Subcutaneous preadipocyte (primary cell): ENCODE measurements at places on chromosomes 2 and 18. TPM values are rescaled to one million over a fixed set of nuclear protein-coding genes. Genes with fewer than 3 reads are reported as not detected.

Gene CROCC2
- 0.20 and 0.37 TPM in 2 replicates for total RNA-seq

Gene IMPA2
- 21.1 and 25.4 TPM in 2 replicates for total RNA-seq

Gene MOGAT1
- not detected in 2 replicates for total RNA-seq

Gene OSBPL6
- total RNA-seq: 2.2 and 4.1 TPM in 2 replicates

Gene CDCA7
- 7.7 and 16.6 TPM in 2 replicates for total RNA-seq

Gene GKN2
- not detected in 2 replicates for total RNA-seq

Gene GALM
- total RNA-seq: 10.9 and 21.7 TPM in 2 replicates

Gene LYG2
- total RNA-seq: not detected in 2 replicates

Gene EML6
- total RNA-seq: 4.0 and 4.1 TPM in 2 replicates

Gene OSR1
- 32.8 and 48.1 TPM in 2 replicates for total RNA-seq

Gene ANKRD30B
- total RNA-seq: 0.20 TPM in 1 of 2 replicates, not detected in the other

Gene SP110
- total RNA-seq: 8.4 and 17.3 TPM in 2 replicates

Gene MTCL1
- 21.3 and 37.3 TPM in 2 replicates for total RNA-seq

Gene DYSF
- total RNA-seq: under 0.01 and 0.20 TPM in 2 replicates

Gene SERPINB11
- not detected in 2 replicates for total RNA-seq

Gene GCG
- total RNA-seq: not detected in 2 replicates

Gene REG3A
- not detected in 2 replicates for total RNA-seq

Gene FHOD3
- total RNA-seq: 1.1 and 1.6 TPM in 2 replicates

Gene REG1B
- not detected in 2 replicates for total RNA-seq

Gene CPO
- under 0.01 and 0.20 TPM in 2 replicates for total RNA-seq

Gene NEU4
- total RNA-seq: not detected in 2 replicates

Gene FBLN7
- total RNA-seq: 1.8 and 2.5 TPM in 2 replicates
